ENCODE measurements at places on chromosomes 7 and 10.

- no peak for DNase-seq
Observed at GRCh38 chr7:76304888-76305375, 2.5 kb downstream of the HSPB1 start.

DNA sequence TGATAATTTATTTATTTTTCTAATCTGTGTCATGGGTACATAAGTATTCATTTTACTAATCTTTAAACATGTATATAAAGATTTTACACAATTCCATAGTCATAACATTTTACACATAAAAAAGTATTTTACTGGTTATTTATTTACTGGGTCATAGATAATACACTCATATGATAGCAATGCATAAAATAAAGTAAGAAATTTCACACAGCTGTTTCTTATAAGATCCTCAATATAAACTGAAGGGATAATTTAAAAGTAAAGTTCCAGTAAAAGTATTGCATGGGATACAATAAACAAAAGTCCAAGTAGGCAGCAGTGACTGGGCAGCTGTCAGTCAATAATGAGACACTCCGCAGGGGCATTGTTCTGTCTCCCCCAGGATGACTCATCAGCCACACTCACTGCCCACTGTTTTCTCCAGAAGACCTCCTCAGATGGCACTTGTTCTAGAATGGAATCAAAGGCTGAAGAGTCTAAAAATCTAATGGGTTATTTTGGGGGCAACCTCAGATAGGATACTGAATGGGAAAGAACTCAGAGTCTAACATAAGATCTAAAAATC lies 32.7 kb downstream of the DPY19L1 start:
- no peak for DNase-seq

DNA sequence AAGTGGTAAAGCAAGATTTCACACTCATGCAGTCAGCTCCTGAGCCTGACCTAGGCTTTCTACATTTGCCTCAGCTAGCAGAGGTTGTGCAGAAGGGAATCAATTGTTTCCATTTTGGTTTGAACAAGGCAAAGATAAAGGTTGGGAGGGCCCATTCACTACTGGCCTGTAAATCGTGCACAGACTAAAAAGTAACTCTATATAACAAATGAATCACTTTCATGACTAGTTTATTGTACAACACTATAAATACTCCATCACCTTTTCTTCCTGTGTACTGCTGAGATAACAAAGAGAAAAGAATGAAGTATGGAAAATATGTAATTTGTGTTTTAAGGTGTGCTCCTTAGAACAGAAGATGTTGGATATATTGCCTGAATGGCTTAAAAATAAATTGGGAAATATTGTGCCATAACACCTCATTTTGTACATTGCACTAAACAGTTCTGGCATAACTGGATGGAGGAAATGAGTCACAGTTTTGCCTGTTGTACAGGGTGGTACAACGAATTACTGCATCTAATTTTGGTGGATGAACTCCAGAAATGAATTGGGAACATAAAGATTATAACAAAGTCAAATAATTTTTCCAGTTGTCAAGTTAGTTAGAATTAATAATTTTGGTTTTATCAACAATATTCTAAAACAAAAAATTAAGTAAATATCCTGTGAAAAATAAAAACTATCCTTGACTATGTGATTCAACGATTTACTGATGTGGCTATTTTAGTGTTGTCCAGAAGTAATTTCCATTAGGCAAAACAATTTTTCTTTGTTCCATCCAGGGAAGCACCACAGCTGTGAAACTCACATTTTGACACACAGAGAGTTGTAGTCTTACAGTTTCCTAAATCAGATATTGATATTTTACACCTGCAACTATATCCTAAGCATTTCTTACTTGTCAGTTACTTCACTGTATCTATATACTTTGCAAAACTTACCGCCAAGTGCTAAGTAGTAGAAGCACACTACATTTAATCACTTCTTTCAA lies 18.0 kb downstream of the SEMA3C start:
- DNase-seq, result no peak

DNA sequence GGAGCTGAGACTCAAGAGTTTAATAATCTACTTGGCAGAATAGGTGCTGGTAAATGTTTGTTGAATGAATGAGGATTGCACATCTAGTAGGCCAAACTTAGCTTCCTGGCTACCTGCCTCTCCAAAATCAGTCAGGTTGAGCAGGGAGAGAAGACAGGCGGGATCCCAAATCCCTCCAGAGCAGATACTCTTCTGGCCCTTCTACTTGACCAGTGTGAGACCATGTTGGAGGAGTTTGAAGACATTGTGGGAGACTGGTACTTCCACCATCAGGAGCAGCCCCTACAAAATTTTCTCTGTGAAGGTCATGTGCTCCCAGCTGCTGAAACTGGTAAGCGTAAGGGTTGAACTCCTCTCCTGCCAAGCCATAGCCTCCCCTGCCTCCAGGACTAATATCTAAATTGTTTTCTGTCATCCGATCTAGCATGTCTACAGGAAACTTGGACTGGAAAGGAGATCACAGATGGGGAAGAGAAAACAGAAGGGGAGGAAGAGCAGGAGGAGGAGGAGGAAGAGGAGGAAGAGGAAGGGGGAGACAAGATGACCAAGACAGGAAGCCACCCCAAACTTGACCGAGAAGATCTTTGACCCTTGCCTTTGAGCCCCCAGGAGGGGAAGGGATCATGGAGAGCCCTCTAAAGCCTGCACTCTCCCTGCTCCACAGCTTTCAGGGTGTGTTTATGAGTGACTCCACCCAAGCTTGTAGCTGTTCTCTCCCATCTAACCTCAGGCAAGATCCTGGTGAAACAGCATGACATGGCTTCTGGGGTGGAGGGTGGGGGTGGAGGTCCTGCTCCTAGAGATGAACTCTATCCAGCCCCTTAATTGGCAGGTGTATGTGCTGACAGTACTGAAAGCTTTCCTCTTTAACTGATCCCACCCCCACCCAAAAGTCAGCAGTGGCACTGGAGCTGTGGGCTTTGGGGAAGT lies 2.2 kb upstream of the MBLAC1 start:
- no peak for DNase-seq

DNA sequence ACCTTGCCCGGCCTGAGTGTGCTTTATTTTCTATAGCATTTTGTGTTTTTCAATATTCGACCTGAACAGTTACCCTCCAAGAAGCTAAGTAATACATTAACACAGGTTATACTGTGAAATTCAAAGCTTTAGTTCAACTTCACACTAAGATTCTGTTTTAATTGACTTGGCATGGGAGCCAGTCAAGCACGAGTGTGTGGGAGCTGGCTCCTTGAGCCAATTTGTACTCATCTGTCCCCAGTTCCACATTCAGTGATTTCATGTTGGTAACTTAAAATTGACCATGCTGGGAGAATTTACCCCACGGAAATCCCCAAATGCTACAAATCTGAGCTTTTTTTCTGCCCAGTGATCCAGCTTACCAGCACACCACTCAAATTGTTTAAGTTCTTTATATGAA lies 20.3 kb downstream of the TSPAN12 start:
- DNase-seq, result no peak

GRCh38 chr10:29068302-29068701 lies 220.6 kb upstream of the LYZL1 start:
- no peak for DNase-seq

DNA sequence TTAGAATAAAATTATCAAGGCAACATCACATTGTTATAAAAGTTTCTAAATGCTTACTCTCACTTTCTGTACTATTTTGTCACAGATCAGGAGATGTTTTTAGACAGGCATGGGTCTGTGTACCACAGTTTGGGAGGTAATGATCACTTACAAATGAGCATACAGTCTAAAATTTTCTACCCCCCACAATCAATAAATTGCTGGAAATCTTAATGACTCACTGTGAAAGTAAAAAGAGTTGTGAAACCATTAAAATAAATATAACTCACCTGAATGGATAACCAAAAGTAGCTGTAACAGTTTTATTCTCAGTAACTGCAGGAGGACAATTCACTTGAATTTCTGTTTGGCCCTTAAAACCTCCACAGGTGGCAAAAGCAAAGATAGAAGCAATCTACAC lies 13.2 kb downstream of the SYPL1 start:
- no peak for DNase-seq

DNA sequence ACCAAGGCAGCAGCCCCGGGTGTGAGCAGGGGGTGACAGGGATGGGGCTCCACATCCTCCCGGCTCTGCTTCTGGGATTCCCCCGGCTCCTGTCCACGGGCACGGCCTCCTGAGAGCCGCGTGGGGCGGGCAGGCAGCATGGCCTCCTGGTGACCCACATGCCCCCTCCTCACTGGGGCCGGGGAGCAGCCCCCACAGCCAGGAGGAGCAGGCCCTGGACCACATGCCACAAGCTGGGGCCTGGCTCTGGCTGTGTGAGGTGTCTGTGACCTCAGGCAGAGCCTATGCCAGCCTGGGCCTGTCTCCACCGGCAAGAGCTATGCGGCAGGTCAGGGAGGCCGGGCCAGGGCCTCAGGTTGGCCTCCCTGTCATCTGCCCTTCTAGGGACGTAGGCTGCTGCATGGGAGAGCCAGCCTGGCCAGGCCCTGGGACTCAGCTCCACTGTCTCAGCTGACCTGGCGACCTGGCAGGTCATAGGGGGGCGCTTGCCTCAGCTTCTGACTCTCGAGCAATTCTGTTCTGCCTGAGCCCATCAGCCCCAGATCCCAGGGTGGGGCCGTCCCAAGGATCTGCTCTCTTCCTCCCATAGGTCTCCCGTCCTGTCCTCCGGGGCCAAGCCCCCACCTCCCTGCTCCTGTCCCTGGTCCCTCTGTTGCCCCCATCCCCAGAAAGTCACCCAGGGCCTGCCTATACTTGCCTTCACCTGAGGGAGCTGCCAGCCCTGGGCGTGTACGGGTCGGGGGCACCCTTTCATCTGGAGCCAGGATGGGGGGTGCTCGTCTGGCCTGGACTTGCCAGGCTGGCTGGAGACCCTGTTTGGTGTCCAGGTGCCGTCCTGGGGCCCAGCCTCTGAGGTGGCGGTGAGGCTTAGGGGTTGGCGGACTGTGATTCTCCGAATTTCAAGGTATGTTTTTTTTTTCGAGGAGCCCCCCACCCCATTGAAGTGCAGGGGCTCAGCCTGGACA lies 3.9 kb upstream of the TMEM184A start:
- DNase-seq, result no peak

DNA sequence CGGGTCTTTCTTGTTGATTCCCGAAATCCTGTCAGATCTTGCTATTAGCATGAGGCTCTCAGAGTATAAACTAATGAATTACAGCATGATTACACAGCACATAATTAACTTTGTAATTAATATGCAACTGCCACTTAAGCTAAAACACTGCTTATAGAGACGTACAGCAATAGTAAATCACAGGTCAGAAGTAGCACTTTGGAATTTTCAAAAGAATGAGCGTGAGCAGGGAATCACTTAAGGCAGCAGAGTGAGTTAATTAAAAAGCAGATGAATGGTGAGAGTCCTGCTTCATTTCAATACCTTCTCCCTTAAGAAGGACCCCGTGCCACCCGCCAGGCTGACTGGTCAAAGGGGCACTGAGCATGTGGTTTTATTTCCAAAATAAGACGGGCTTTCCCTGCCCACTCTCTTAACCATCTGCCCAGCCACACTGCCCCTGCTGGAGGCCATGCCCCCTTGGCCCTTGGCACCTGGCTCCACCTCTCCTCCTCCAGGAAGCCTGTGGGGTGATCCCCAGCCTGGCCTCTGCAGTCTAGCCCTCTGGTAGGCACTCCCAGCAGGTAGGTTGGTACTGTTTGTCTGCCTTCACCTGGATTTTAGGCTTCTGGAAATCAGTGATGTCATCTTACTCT lies 117.8 kb downstream of the ZMIZ1 start:
- DNase-seq, result no peak

DNA sequence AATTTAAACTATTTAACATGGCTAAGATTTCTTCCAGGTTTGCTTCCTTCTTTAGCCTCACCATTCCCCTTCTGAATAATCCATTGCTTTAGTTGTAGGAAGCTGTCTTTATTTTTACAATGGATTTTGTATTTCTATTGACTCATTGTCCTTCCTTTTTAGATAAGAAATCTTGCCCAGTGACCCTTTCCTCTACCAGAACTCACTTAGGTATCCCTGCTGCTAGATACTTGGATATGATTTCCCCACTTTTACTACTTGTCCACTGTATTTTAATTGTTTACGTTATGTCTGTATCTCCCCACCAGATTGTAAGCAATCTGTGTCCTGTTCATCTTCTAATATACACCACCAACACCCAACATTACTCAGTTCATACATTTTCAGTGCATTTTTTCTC lies 47.7 kb upstream of the MDFIC start:
- no peak for DNase-seq

DNA sequence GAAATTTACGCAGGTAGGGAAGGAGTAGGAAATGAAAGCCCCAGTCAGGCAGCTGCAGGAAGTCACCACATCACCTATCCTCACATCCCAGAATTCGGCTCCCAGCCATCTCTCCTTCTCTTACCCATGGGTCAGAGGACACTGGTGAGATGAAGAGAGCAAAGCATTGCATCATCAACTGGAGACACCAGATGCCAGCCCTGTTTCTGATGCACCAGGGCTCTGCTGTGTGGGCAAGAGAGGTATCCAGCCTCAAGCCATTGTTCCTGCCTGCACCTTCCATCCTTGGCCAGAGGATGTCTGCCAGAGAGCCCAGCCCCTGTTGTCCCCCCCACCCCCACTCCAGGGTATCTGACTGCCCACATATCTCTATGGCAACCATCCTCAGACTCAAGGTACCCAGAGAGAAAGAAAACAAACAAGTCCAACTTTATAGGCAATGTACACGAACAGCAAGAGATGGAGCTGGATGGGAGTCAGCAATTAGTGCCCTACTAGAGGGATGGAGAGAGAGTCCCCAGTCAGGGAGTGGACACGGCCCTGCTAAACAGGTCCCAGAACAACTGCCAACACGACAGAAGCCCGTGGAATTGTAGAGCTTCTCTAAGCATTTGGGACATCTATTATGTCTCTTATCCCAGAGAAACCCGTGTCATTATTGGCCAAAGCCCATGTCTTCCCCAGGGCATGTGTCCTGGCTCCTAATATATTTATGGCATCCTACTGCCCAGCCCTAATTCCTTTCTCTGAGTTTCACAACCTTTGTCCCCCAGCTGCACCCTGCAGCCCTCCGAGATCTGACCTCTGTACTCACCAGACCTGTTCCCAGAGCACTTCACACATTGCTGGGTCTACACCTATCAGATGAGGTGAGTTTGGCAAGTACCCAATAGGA lies 2.8 kb downstream of the CAMK2G start:
- no peak for DNase-seq

- no peak for DNase-seq
Observed at GRCh38 chr10:84054743-84055142, 84.6 kb upstream of the GHITM start.

- DNase-seq, result no peak
Observed at GRCh38 chr10:127157089-127157488, 39.3 kb downstream of the INSYN2A start.

- no peak for DNase-seq
Observed at GRCh38 chr7:138468244-138469123, 8.4 kb downstream of the TRIM24 start.
